ENCODE measurements at places on chromosomes 7 and 10. TPM values are rescaled to one million over a fixed set of nuclear protein-coding genes. Genes with fewer than 3 reads are reported as not detected.

Gene PLEKHS1
- 4.7 TPM for total RNA-seq

Gene FAM221A
- total RNA-seq: 9.3 TPM

Gene ZDHHC6
- total RNA-seq: 36.5 TPM

Gene TBATA
- total RNA-seq: not detected

Gene ZNF12
- 19.8 TPM for total RNA-seq

Gene BAG3
- 49.9 TPM for total RNA-seq

Gene LIPM
- total RNA-seq: not detected

- no peak overlapping the region for H3K4me3 ChIP-seq
- H3K27ac ChIP-seq: peak overlapping the region; percentile 0
- peaks cover 38% of the 10 kb centered on the region for H3K36me3 ChIP-seq
- DNase-seq: no peak
- H3K27me3 ChIP-seq: no peaks in the 10 kb centered on the region
- peaks cover 20% of the 10 kb centered on the region for H3K4me1 ChIP-seq
Observed at GRCh38 chr7:44769376-44769775, 20.7 kb downstream of the ZMIZ2 start.

DNA sequence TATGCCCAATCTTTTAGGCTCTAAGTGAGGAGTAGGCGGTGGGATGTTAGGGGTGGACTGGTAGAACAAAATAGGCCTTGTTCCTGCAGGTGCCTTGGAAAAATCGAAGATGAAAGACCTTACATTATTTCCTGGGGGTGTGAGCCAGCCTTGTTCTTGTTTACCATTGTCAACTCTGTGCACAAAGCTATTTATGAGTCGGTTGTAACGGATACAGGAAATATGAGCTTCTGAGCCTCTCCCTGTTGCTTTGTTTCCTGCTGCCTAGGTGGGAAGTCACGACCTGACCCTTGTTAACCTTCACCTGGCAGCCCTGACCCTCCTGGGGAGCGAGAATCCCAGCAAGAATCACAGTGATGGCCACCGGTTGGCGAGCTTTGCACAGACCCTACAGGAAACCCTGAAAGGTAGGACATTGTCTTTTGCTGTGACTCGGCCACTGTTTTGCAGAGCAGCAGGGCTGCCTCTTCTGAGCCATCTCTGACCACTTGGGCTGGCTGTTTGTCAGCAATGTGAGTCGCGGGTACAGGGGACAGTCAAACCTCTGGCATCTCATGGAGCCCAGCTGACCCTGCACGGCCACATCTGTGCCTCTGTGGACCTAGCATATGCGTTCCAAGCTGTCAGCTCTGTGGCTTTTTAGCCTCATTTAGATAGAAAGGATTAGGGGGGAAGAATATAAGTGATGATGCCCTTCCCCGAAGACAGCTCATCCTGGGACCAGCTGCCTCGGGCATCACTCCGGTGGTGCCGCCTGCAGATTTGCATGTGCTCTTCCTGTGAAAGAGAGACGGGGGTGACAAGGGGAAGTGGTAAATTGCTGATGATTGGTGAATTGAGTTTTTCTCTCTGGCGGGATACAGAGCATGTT, 102.1 kb upstream of the ANLN start:
- H3K36me3 ChIP-seq: no peaks in the 10 kb centered on the region
- H3K27me3 ChIP-seq: no peaks in the 10 kb centered on the region
- DNase-seq: no peak
- no peak overlapping the region for H3K27ac ChIP-seq
- H3K4me3 ChIP-seq: no peak overlapping the region

GRCh38 chr10:121158988-121159579, 307.9 kb downstream of the WDR11 start:
- H3K4me1 ChIP-seq: no peaks in the 10 kb centered on the region
- DNase-seq: no peak
- H3K36me3 ChIP-seq: no peaks in the 10 kb centered on the region
- no peak overlapping the region for H3K4me3 ChIP-seq
- H3K27me3 ChIP-seq: no peaks in the 10 kb centered on the region

- H3K4me3 ChIP-seq: no peak overlapping the region
- peak overlapping the region; percentile 64 for H3K27ac ChIP-seq
- H3K4me1 ChIP-seq: peaks cover 34% of the 10 kb centered on the region
- no peaks in the 10 kb centered on the region for H3K36me3 ChIP-seq
- peak; percentile 27 for DNase-seq
Observed at GRCh38 chr10:113060201-113061053, 110.4 kb downstream of the TCF7L2 start.

DNA sequence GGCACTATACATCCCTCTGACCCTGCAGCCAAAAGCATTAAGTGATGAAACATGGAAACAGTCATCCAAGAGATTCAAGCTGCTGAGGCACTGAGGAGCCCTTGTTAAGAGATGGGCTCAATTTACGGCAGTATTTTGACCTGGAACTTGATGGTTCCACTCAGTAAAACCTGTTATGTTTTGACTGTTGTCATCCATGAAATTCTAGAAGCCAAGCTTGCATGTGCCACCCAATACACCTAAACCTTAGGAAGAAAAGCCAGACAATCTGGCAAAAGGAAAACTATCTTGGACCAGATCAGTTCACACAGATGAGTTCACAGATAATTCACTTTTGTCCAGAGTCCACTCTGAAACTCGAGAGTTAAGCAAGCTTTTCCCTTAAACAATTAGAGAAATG, 53.2 kb downstream of the ICA1 start:
- H3K36me3 ChIP-seq: no peaks in the 10 kb centered on the region
- H3K4me1 ChIP-seq: no peaks in the 10 kb centered on the region
- no peaks in the 10 kb centered on the region for H3K27me3 ChIP-seq
- DNase-seq: no peak
- H3K27ac ChIP-seq: no peak overlapping the region

DNA sequence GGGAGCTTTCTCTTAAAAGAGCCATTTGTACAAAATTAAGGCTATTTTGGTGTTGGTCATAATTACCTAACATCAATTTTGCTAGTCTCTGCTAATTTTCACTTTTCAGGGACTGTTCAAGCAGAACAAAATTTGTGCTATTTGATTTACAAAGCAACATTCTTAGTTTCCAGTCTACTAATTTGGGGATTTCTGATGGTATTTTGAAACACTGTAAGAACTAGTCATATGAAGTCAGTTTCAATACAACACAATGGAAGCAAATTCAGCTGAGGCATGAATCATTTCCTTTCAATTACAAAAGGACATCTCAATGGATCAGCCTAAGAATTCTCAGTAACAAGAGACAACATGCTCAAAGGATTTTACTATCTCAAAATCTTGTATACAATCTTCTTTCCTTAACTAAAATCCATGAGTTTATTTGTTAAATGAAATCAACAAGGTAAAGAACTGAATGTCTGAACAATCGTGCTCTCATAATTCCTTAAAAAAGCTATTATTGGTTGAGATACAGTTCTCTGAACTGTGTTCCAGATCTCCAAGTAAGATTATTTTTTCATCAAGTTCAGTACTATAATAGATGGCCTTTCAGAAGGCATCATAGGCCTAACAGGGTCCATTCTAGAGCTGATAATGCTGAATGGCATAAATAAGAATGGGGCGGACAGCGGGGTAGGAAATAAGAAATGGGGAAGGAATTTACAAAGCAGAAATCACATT, 144.6 kb downstream of the NRCAM start:
- no peaks in the 10 kb centered on the region for H3K27me3 ChIP-seq
- H3K4me3 ChIP-seq: no peak overlapping the region
- H3K27ac ChIP-seq: no peak overlapping the region
- no peaks in the 10 kb centered on the region for H3K4me1 ChIP-seq
- DNase-seq: no peak
- no peaks in the 10 kb centered on the region for H3K36me3 ChIP-seq

DNA sequence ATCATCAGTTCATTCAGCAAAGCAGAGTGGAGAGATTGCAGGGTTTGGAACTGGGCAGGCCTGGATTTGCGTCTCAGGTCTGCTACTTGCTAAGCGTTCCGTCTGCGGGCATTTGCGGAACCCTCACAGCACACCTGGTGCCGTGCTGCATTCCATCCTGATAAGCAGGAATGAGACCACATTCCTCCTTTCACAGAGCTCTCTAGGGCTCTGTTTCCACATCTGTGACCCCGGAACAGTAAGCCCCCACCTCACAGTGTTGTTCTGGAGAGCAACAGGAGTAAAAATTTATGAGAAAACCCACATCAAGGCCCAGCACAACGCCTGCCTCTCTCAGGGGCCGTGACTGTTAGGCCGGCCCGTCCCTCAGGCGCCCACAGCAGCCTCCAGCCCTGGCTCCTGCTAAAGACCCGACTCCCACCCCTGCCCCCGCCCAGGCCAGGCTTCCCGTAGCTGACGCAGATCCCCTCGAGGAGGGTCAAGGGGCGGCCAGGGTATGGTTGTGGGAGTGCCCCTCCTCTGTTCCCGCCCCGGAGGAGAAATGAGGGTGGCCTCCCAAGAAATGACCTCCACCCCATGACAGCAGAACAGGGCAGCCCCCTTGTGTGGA, 128.9 kb downstream of the RGS10 start:
- DNase-seq: no peak
- peaks cover 16% of the 10 kb centered on the region for H3K4me1 ChIP-seq
- no peaks in the 10 kb centered on the region for H3K36me3 ChIP-seq
- H3K27me3 ChIP-seq: no peaks in the 10 kb centered on the region

DNA sequence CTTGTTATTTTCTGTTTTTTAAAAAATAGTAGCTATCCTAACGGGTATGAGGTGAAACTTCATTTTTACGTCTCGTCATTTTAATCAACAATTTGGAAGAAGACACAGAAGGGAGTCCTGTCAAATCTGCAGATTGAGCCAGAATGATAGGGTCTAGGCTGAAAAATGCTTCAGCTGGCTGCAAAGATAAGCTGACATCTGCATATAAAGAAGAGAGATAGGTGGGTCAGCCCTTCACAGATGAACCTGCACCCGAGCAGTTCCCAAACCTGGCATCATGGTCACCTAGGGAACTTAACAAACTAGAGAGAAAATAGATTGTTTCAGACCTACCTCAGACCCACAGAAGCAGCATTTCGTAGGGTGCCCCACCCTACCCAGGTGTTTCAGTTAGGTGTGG, 35.2 kb upstream of the BMPR1A start:
- no peaks in the 10 kb centered on the region for H3K36me3 ChIP-seq
- H3K27ac ChIP-seq: no peak overlapping the region
- H3K4me1 ChIP-seq: no peaks in the 10 kb centered on the region
- no peak overlapping the region for H3K4me3 ChIP-seq
- H3K27me3 ChIP-seq: no peaks in the 10 kb centered on the region

GRCh38 chr10:108393089-108393488, 1228.6 kb upstream of the SORCS1 start:
- no peaks in the 10 kb centered on the region for H3K4me1 ChIP-seq
- H3K36me3 ChIP-seq: no peaks in the 10 kb centered on the region
- H3K27ac ChIP-seq: no peak overlapping the region
- H3K27me3 ChIP-seq: no peaks in the 10 kb centered on the region
- H3K4me3 ChIP-seq: no peak overlapping the region

DNA sequence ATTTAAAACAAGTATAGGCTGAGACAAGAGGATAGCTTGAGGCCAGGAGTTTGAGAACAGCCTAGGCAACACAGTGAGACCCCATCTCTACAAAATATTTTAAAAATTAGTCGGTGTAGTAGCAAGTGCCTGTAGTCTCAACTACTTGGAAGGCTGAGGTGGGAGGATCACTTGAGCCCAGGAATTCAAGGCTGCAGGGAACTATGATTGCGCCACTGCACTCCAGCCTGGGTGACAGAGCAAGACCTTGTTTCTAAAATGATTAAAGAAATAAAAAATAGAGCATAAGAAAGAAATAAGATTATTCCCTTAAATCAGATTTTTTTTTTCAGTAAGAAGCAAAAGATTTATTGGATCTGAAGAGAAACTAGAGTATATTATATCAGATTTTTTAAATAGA, 11.7 kb downstream of the LRRC20 start:
- no peaks in the 10 kb centered on the region for H3K36me3 ChIP-seq
- H3K27ac ChIP-seq: no peak overlapping the region
- H3K4me3 ChIP-seq: no peak overlapping the region
- no peaks in the 10 kb centered on the region for H3K27me3 ChIP-seq

DNA sequence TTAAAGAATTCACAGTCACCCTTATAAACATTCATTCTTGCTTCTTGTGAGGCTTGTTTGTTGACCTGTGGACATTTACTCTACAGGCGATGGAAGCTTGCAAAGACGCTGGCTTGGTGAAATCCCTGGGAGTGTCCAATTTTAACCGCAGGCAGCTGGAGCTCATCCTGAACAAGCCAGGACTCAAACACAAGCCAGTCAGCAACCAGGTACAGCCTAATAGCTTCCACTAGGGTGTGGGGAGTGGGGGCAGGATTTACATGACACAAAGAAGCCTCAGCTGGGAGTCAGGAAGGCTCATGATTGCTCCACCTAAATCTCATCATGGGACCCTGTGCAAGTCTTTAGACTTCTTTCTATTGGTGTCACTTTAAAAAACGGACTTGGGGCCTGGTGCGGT, 29.0 kb downstream of the AKR1D1 start:
- no peaks in the 10 kb centered on the region for H3K27me3 ChIP-seq
- no peak overlapping the region for H3K4me3 ChIP-seq
- H3K27ac ChIP-seq: no peak overlapping the region
- no peaks in the 10 kb centered on the region for H3K36me3 ChIP-seq
- no peak for DNase-seq
- no peaks in the 10 kb centered on the region for H3K4me1 ChIP-seq

DNA sequence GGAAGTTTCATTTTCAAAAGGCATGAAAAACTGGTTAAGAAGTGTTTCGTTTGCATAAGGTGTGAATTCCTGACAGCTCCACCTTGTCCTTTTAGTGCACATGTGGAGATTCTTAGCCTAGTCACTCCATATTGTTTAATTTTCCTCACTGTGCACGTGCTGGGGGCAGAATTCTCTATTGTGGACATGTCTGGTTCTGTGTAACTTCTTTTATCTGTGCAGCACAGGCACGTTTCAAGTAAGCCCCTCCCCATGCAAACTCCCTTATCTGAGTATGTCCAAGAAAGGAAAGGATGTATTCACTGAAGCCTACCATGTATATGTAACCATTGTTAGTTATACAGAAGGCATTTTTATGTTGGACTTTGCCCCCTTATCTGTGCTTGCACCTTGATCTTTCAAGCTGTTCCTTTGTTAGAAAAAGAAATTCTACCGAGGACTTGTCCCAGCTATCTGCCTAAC, 1346.3 kb downstream of the REEP3 start:
- no peaks in the 10 kb centered on the region for H3K27me3 ChIP-seq
- H3K36me3 ChIP-seq: no peaks in the 10 kb centered on the region
- no peaks in the 10 kb centered on the region for H3K4me1 ChIP-seq
- no peak overlapping the region for H3K4me3 ChIP-seq

- no peaks in the 10 kb centered on the region for H3K4me1 ChIP-seq
- no peak for DNase-seq
- H3K27me3 ChIP-seq: no peaks in the 10 kb centered on the region
Observed at GRCh38 chr10:47335906-47336305, 12.3 kb upstream of the RBP3 start.

DNA sequence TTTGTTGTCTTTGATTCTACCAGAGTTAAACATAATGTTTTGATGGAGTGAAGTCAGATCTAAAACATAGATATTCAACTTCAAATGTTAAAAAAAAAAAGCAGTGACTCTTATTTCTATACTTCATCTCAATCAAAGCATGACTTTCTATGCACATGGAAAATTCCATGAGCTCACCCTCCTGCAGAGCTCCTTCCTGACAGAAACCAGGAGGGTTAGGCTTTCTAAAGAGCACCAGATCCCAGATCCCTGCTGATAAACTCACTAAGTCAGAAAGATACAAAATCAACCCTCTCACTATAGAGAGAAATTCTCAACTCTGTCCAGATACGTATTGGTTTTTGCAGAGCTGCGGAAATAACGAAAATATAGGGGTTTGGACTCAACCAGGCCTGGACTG, 122.6 kb downstream of the FAM107B start:
- no peak overlapping the region for H3K4me3 ChIP-seq
- H3K4me1 ChIP-seq: peaks cover 41% of the 10 kb centered on the region
- H3K36me3 ChIP-seq: no peaks in the 10 kb centered on the region
- H3K27me3 ChIP-seq: no peaks in the 10 kb centered on the region
- DNase-seq: no peak
- no peak overlapping the region for H3K27ac ChIP-seq
